ENCODE measurements at places on chromosomes 16 and 17.

- DNase-seq, result no peak
Observed at GRCh38 chr17:58488428-58488890, 251 bp upstream of the HSF5 start.

DNA sequence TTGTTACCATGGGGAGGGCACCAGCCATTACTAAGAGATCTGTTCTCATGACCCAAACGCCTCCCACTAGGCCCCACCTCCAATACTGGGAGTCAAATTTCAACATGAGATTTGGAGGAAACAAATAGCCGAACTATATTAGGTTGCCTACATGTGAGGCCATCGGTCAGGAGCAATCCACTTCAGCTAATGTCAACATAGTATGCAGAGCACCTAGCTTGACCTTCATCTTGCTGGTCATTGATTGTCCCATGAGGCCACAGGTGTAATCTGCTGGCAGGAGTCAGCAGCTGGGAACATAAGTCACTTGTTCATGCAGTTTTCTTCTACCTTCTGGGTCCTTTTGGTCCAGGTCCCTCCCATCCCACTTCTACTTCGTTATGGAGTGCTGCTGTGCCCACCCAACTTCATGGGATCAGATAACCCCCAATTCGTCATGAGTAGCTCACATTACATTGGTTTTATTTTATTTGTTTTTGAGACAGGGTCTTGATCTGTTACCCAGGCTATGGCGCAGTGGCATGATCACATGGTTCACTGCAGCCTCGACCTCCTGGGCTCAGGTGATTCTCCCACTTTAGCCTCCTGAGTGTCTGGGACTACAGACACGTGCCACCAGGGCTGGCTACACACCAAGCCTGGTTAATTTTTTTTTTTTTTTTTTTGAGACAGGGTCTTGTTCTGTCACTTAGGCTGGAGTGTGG lies 5.9 kb upstream of the KPNA2 start:
- DNase-seq, result no peak

DNA sequence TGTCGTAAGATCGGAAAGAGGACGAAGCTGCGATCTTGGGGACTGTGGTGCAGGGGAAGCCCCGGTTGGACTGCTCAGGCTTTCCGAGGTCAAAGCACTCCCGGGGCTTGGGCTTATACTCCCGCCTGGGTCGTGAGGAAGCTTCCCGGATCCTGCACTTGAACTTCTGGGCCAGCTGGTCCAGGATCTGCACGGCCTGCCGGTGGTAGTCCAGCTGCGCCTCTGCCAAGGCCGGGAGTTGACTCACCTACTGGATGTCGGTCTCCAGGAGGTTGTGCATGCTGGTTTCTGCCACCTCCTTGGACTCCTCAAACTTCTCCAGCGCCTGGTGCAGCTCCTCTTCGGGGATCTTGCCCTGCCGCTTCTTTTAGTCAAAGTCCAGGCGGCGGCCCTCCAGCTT lies 99.2 kb downstream of the KPNA2 start:
- DNase-seq, result no peak

DNA sequence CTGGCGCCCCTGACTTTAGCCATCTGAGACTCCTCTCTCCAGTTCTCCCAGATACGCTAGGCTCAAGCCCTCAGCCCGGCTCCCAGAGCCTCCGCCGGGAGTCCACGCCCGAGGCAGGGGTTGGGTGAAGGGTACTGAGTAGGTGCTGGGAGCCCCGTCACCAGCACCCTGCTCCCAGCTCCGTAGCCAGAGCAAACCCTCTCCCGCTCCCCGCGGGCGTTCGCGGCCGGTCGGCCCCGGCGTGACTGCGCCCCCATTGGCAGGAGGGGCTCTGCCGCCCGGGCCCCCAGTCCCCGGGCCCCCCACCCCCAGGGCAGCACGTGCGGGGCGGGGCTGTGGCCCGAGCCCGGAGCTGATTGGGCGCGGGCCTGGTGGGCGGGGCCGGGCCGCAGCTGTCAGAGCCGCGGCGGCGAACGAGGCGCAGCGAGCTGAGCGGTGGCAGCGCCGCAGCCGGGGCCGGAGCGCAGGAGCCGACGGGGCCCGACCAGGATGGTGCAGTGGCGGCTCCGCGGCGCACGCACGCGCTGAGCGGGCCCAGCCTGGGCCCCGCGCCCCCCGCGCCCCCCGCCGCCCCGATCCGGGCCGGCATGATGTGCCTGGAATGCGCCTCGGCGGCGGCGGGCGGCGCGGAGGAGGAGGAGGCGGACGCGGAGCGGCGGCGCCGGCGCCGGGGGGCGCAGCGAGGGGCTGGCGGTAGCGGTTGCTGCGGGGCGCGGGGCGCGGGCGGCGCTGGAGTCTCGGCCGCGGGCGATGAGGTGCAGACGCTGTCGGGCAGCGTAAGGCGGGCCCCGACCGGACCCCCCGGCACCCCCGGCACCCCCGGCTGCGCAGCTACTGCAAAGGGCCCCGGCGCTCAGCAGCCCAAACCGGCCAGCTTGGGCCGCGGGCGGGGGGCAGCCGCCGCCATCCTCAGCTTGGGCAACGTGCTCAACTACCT lies at the start of gene SPNS2:
Gene SPNS2 (plus strand): TSS at position 421 of the 937 bp plus-strand sequence. CDS start 167 bp downstream, at position 588.
- DNase-seq, result peak; percentile 17

- peak; percentile 72 for DNase-seq
Observed at GRCh38 chr17:79009397-79010303, at the start of gene CANT1. TSS of gene CANT1 (minus strand) at chr17:79009764. CDS start at chr17:78997622, 12,142 bp downstream.

- peak; percentile 64 for DNase-seq
Observed at GRCh38 chr17:49694847-49695697, 12.7 kb downstream of the SLC35B1 start.

DNA sequence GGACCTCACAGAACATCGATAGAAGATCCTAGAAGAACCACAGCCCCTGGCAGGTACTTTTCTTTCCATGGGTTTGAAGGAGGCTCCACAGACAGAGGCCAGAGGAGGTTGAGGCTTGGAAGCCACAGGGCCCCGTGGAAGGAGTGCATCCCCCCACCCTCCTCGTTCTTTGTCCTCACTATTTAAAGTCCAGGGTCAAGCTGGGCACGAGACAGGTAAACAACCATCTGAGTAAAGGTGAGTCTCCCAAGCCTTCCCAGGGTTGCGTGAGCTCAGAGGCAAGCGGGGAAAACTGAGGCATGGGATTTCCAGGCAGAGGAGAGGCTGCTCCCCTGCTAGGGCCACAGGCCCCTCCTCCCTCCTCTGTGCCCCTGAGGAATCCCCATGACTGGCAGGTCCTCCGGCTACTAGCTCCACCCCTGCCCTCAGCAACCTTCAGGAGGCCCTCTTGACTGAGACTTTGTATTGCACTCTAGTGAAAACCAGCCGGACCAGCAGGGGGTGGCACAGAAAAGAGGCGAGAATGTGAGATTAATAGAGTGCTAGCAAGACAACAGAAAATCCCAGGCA lies 927 bp upstream of the SULT1A2 start:
- DNase-seq, result no peak

GRCh38 chr17:7576432-7576937 lies 3.0 kb upstream of the CD68 start:
- DNase-seq, result no peak

DNA sequence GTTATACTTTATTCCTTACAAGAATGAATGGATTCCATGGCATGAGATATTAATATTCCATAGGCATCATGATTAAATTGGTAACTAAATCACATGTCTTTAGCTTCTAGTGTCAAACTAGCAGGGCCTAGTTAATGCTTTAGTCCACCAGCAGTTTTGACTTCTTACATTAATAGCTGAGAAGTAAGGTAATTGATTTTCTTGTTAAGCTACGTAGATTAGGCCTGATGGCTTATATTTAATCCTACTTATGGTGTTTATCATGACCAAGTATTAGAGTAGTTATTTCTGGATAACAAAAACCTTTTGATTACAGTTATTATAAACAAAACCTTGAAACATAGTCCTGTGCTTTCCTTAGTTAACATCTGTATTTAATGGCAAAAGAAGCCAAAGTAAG lies 184.5 kb downstream of the TANC2 start:
- no peak for DNase-seq

DNA sequence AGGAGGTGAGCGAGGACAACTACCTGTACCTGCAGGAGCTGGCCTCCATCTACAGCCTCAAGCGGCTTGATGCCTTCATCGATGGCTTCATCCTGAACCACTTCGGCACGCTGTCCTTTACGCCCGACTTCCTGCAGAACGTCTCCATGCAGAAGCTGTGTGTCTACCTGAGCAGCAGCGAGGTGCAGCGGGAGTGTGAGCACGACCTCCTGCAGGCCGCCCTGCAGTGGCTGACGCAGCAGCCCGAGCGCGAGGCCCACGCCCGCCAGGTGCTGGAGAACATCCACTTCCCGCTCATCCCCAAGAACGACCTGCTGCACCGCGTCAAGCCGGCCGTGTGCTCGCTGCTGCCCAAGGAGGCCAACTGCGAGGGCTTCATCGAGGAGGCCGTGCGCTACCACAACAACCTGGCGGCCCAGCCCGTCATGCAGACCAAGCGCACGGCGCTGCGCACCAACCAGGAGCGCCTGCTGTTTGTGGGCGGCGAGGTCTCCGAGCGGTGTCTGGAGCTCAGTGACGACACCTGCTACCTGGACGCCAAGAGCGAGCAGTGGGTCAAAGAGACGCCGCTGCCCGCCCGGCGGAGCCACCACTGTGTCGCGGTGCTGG lies 9.0 kb downstream of the KLHL36 start:
- no peak for DNase-seq

DNA sequence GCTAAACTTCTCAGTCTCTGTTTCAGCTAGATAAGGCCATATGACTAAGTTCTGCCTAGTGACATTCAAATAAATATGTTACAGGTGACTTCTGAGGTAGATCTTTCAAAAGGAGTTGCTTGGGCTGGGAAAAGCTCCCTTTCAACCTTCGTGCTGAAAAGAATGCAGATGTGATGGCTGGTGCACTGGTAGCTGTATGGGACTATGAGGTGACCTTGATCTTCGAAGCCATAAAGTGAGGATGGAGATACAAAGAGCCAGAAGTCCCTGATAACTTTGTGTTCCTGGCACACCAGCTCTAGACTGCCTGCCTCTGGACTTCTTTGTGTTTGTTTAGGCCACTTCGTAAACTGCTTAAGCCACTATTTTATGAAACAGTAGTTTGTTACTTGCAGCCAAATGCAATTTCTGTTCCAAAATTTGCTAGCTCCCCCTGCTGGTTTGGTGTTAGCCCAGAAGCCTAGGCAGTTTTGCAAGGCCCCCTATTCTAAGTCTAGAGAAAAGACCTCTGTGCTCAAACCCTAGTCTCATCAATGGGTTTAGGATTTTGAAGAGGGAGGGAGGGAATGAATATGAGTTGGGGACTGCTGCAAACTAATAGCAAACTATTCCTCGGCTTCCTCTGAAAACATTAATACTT lies 23.3 kb upstream of the ERCC4 start:
- no peak for DNase-seq

DNA sequence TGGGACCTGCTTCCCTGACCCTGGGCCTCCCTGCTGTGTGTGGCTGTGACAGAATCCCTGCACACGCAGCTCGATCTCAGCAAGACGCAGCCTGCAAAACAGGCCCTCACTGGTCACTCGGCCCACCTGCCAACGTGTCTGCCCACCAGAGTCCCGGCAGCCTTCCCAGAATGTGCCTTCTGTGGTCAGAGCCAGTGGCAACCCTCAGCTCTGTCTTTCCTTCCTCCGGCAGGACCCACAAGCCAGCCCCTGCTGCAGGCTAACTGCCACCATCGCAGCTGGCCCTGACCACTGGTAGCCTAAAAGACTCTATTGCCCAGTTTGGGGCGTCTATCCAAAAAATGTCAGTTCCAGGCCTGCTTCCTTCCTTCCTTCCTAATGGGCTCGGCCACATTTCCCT lies 83.2 kb downstream of the LITAF start:
- no peak for DNase-seq

DNA sequence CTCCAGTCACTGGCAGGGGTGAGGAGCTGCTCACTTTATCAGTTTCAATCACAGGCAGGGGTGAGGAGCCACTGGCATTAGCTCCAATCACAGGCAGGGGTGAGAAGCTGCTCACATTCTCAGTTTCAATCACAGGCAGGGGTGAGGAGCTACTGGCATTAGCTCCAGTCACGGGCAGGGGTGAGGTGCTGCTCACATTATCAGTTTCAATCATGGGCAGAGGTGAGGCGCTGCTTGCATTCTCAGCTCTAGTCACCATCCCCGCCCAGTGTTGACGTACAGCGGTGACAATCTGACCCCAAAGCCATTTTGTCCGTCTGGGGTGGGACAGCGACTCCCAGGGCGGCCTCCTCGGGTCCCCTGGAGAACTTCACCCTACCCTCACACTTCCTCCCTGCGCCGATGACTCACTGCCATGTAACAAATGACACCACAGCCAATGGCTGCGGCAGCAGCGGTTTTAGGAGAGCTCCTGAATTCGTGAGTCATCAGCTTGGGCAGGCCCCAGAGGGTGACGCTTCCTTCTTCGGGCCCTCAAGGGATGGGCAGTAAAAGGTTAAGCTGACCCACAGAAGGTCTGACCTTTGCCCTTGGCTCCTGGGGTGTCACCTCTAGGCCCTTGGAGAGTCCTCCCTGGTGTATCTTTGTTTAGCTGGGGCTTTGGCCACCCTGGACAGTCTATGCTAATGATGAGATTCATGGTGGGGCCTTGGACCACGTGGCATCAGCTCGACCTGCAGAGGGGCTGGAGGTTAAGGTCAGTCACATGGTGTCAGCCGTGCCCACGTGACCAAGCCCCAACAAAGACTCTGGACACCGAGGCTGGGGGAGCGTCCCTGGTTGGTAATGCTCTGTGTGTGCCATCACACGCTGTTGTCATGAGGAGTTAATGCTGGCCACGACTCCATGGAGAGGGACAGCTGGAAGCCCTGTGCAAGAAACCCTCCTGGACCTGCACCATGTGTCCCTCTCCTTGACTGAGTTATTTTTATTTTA lies 171.7 kb downstream of the C16orf95 start:
- no peak for DNase-seq

Measured in bone marrow (tissue), 2 donors.